ENCODE measurements at places on chromosomes 11 and 22. TPM values are rescaled to one million over a fixed set of nuclear protein-coding genes. Genes with fewer than 3 reads are reported as not detected.

Gene KRTAP5-11
- not detected for total RNA-seq

Gene POU2AF2
- not detected for total RNA-seq

Gene SLC5A4
- total RNA-seq, result 2.7 TPM

Gene OR52H1
- not detected for total RNA-seq

Gene CRYAB
- total RNA-seq, result 1.0 TPM

Gene TMEM135
- 37.6 TPM for total RNA-seq

Gene OR2AG2
- total RNA-seq, result not detected

Gene CSF2RB
- 7.1 TPM for total RNA-seq

Gene RFPL3
- not detected for total RNA-seq

Gene MFNG
- 228 TPM for total RNA-seq

Gene C22orf42
- total RNA-seq, result not detected

Gene OR2AT4
- not detected for total RNA-seq

Gene PHOX2A
- not detected for total RNA-seq

Gene ADORA2A
- total RNA-seq, result 11.4 TPM

Gene TBC1D22A
- total RNA-seq, result 23.8 TPM

Gene CPT1B
- total RNA-seq, result 7.5 TPM

Gene ARHGAP42
- 6.0 TPM for total RNA-seq

Gene LDHA
- total RNA-seq, result 549 TPM

Gene LMO1
- not detected for total RNA-seq

Gene DEPDC7
- 0.17 TPM for total RNA-seq

Gene UBQLNL
- 0.05 TPM for total RNA-seq

Gene RCN1
- 299 TPM for total RNA-seq

Gene OSBP2
- total RNA-seq, result 18.0 TPM

Gene TEF
- 7.4 TPM for total RNA-seq

Gene SOX10
- total RNA-seq, result not detected

Gene SYT12
- total RNA-seq, result 0.09 TPM

Gene C1QTNF4
- 0.34 TPM for total RNA-seq

Gene KLHL35
- 0.85 TPM for total RNA-seq

Gene SCGB1A1
- total RNA-seq, result not detected

Gene GAB4
- not detected for total RNA-seq

Gene MS4A7
- not detected for total RNA-seq

Gene SCGB2A2
- not detected for total RNA-seq

Gene CASTOR1
- total RNA-seq, result 8.5 TPM

Gene RIMBP3C
- total RNA-seq, result 0.09 TPM

Gene POTEH
- total RNA-seq, result not detected

Gene NAALAD2
- total RNA-seq, result 0.33 TPM

Gene OR4C12
- total RNA-seq, result not detected

Gene PNPLA3
- total RNA-seq, result 2.7 TPM

Gene TESMIN
- total RNA-seq, result 2.4 TPM

Gene FDXACB1
- 2.0 TPM for total RNA-seq

Gene PIH1D2
- total RNA-seq, result 1.4 TPM

Gene MYEOV
- not detected for total RNA-seq

Gene CCDC88B
- total RNA-seq, result 1.2 TPM

Gene CARD16
- total RNA-seq, result 86.3 TPM

Gene ANO9
- total RNA-seq, result 10.7 TPM

Gene SCGB1C1
- not detected for total RNA-seq

Gene BIK
- 1.7 TPM for total RNA-seq

Gene KRTAP5-10
- total RNA-seq, result not detected

Gene OR10D3
- not detected for total RNA-seq

Gene OR51E2
- total RNA-seq, result not detected

Gene OR52N4
- total RNA-seq, result not detected

Gene SYCE3
- not detected for total RNA-seq

Gene MRGPRF
- total RNA-seq, result 0.05 TPM

Gene BACE1
- 7.1 TPM for total RNA-seq

Gene TEX12
- not detected for total RNA-seq

Gene PIWIL4
- total RNA-seq, result 1.2 TPM

Gene RASGRP2
- 2.9 TPM for total RNA-seq

Gene OR6A2
- total RNA-seq, result 0.17 TPM

Gene CWF19L2
- 16.0 TPM for total RNA-seq
